WTC11 (cell line): ENCODE measurements at places on chromosomes 7 and 10. TPM values are rescaled to one million over a fixed set of nuclear protein-coding genes. Genes with fewer than 3 reads are reported as not detected.

GRCh38 chr7:143244321-143244720 is 18.9 kb upstream of the GSTK1 start:
- DNase-seq, result no peak

Gene SUFU
- total RNA-seq, result 11.6 to 13.1 TPM (median 12.8 TPM) in 3 replicates

Gene KIAA1217
- 19.7 to 23.4 TPM (median 20.6 TPM) in 3 replicates for total RNA-seq

DNA sequence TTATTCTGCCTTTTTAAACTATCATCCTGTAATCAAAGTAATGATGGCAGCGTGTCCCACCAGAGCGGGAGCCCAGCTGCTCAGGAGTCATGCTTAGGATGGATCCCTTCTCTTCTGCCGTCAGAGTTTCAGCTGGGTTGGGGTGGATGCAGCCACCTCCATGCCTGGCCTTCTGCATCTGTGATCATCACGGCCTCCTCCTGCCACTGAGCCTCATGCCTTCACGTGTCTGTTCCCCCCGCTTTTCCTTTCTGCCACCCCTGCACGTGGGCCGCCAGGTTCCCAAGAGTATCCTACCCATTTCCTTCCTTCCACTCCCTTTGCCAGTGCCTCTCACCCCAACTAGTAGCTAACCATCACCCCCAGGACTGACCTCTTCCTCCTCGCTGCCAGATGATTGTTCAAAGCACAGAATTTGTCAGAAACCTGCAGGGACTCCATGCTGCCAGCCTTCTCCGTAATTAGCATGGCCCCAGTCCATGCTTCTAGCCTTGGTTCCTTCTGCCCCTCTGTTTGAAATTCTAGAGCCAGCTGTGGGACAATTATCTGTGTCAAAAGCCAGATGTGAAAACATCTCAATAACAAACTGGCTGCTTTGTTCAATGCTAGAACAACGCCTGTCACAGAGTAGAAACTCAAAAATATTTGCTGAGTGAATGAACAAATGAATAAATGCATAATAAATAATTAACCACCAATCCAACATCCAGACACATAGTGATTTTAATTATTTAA is 151.7 kb downstream of the EGFR start:
- no peak for DNase-seq

DNA sequence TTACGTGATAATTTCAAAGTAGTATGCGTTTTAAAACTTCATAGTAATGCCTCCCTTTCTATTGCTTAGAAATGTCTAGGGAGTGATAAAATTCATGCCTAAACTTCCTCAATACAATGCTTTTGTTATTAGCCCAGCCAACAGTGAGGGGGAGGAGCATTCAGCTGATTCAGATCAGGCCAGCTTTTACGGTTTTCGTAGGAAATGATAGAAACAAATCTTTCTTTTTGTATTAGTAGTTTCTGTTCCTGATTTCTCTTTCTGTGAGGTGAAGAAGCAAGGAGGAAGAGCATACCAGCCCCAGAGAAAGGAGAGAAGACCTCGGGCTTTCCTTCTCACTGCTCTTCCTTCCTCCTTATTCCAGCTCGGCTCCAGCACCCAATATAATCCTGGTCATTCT is 35.2 kb upstream of the ITPRID1 start:
- DNase-seq, result no peak
